ENCODE measurements at places on chromosomes 2 and 18.

DNA sequence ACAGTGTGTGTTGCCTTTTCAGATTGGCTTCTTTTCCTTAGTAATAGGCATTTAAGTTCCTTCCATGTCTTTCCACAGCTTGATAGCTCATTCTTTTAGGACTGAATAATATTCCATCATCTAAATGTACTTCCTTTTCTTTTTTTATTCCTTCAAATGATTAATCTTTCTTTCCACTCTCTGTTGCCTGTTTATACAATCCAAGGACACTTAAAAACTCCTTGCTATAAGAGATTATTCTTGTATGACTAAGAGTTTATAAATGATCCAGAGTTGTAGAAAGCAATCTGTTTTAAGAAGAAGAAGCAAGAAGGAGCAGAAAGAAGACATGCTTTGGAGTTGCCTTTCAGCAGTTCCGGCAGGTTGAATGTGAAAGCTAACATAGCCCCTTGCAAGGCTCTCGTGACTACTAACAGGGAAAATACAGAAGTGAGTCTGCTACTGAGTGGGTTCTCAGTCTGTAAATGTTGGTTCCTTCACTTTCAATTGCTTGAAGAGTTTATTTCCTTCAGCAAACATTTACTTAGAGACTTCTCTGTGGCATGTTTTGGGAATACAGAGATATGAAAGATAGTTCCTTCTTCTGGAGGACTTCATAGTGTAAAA is 123.0 kb downstream of the PMAIP1 start:
- no peak for DNase-seq

DNA sequence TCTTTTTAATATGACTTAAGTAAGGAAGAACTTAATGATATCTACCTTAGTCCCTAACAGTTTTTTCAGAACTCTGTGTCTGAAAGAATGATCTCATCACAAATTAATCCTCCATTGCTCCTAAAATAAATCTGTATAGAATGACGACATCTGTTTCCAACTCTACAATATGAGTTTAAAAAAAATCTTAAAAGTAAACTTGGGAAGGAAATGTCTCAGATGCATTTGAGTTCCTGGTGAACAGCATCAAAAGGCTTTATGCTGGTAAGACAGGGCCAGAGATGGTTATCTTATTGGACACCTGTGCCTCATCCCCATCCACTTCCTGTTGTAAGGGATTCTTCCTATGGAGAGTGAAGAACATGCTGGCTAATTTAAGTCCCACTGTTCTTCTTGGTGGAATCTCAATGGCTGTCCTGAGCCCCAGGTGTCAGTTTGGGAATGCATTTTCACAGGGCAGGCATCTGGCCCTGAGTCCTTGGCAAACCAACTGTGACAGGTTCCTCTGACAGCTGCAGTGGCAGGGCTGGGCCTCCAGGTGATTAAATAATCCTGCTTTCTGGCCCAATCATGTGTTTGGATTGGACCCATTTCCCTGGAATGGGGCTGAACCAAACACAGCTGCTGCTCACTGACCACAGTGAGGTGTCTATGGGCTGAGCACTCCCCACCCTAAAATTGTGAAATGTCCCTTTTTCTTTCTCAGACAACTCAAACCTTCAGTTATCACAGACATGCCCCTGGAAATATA is 12.9 kb upstream of the NCKAP5 start:
- no peak for DNase-seq

GRCh38 chr2:227106845-227107759 is 56.9 kb downstream of the COL4A4 start:
- peak; percentile 46 for DNase-seq

GRCh38 chr18:44065206-44065605 is 615.5 kb upstream of the SETBP1 start:
- DNase-seq: no peak

DNA sequence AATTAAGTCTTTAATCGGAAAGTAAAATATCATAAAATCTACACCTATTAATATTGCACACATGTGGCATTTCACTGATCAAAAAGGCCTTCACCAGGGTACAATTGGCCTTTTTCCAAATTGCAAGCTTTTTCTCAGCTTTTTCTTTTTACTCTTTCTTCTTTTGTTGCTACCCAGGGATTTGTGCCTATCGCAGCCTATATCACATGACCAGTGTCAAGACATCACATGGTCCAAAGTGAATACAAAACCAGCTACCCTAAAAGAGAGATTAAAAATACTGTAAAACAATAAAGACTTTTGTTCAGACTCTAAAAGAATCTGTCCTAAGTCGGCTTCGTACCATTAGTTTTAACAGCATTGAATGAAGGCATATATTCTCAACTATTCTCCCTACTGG is 15.0 kb upstream of the OTX1 start:
- DNase-seq: no peak

- DNase-seq: no peak
Measured at GRCh38 chr18:49678440-49678839, 116.6 kb downstream of the LIPG start.

DNA sequence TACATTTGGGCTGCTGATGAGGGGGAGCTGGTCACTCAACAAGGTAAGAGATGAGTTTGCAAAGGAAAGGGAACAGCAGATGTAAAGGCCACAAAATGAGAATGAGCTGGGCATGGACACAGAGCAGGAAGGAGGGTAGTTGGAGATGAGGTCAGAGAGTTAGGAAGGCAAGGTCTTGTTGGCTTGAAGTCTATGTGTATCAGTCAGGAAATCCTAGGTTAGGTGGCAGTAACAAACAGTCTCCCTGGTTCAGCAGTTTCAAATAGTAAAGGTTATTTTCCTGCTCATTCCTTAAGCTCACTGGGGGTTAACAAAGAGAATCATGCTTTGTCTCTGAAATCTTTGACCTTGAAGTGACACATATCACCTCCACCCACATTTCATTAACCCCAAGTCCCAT is 58.3 kb upstream of the ARL4C start:
- no peak for DNase-seq

GRCh38 chr2:15243762-15244161 is 317.4 kb downstream of the NBAS start:
- DNase-seq: no peak

DNA sequence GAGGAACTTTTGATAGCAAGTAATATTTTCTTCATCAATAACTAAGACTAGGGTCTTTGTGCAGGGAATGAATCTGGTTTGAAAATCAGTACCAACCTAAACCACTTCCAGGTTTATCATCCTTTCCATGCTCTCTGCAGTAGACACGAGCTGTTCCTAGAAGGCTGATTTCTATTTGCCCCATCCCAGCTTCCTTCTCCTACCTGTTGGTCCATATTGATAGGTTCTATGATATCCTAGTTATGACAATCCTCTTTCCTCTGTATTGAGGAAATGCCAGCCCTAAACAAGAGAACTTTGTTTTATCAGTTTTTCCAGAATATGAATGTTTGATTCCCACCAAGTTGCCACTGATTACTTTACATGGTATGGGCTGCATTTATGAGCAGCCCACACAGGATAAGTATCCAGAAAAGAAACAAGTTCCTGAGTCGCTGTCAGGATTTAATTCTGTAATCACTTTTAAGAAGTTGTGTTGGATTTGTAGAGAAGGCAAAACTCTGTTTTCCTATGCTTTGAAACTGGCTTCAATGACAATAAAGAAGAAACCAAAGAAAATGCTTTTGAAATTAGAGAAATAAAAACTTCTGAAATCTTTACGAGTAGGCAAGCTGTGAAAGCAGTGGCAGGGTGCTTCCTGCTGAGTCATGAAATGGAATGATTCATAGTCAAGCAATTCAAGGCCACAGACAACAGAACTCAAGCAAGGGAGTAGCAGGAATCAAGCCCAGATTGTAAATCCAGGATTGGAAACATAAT is 37.3 kb upstream of the TANK start:
- peak; percentile 50 for DNase-seq

GRCh38 chr18:22703883-22704585 is 229.1 kb upstream of the RBBP8 start:
- peak; percentile 43 for DNase-seq

DNA sequence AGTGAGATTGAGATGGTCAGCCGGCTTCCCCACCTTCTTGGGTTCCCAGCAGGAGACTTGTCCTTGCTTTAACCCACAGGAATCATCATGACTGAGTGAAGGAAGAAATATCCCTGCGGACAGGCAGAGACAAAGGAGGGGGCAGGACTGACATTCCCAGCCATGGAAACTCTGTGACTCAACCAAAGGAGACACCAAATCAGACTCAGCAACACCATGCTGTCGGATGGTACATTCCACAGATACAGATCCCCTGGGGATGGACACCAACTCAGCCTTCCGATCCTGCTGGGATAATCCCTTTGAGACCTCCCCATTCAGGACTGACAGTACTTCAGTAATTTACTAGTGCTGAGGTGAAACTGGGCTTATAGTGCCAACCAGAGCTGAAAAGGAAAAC is 518.3 kb downstream of the XIRP2 start:
- DNase-seq: no peak

GRCh38 chr2:171479154-171479814 is 43.0 kb upstream of the CYBRD1 start:
- DNase-seq: no peak

- DNase-seq: no peak
Measured at GRCh38 chr2:219605607-219605954, 7.9 kb downstream of the STK11IP start.

GRCh38 chr18:10330428-10330827 is 124.0 kb upstream of the APCDD1 start:
- no peak for DNase-seq

GRCh38 chr2:101706819-101707177 is 9.3 kb downstream of the MAP4K4 start:
- DNase-seq: no peak

DNA sequence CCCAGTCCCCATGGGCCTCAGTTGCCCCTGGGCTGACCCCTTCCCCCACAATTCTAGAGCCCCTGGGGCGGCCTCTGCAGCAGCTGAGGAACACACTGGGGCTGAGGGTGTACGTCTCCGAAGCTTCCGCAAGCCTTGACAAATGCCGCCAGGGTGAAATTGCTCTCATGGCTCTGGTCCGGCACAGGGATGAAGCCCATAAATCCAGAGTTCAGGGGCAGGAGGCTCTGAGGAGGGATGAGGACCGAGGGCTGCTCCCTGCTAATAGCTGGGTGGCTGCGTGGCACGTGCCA is 27.1 kb upstream of the OTOS start:
- no peak for DNase-seq

GRCh38 chr18:11861583-11862288 is 10.5 kb downstream of the CHMP1B start:
- no peak for DNase-seq

DNA sequence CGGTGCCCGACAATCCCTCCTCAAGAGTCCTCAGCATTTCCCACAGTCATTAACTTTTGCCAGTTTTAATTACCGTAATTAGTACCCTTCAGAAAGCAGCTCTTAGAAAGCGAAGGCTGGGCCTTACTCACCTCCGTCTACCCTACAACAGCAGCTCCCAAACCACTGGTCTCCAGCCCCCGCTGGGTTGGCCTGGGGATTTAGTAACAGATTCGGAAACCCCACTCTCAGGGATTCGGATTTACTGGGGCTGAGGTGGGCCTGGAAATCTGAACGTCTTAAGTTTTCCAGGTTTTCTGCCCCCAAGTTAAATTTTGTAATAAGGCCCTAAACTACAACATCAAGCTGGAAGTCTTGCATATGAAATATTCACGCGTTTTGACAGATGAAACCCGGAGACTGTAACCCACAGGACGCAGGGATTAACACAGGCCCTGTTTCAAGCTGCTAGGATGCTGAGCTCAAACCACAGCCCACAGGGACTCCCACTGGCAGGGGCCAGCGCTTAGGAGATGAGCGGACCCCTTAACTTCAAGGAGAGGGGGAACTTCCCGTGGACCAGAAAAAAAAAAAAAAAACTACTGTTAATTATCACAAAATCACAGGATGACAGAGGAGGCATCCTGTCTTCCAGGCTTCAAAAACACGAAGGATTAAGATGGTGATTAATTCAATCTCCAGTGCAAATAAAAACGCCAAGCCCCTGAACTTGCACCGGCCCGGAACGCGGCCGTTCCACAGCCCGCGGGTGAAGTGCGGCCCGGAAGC is 985 bp downstream of the ILKAP start:
- no peak for DNase-seq

GRCh38 chr18:49050452-49050851 is 99.7 kb upstream of the SMAD7 start:
- DNase-seq: no peak

DNA sequence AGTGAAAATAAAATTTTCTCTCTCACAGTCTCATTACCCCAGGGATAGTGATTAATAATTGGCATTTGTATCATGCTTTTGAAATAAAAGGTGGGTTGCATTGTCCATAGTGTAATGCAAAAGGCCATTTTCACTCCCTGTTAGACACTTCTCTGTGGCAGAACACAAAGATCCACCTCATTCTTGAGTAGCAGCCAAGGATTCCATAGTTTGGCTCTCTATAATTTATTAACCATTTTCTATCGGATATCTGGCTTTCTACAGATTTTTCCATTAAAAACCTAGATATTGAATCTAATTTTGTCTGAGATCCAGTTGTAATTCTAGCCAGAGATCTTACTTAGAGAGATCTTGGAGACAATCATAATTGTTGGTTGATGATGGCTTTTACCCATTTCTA is 39.0 kb downstream of the CDCA7 start:
- no peak for DNase-seq

- no peak for DNase-seq
Measured at GRCh38 chr2:54831480-54831879, 108.0 kb downstream of the EML6 start.

GRCh38 chr18:50356036-50356945 is 18.6 kb upstream of the SKA1 start:
- DNase-seq: peak; percentile 23

DNA sequence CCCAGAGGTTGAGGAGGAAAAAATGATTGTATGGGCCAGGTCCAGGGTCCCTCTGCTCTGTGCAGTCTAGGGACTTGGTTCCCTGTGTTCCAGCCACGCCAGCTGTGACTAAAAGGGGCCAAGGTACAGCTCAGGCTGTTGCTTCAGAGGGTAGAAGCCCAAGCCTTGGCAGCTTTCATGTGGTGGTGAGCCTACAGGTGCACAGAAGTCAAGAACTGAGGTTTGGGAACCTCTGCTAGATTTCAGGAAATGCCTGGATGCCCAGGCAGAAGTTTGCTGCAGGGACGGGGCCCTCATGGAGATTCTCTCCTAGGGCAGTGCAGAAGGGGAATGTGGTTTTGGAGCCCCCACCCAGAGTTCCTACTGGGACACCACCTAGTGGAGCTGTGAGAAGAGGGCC is 10.6 kb upstream of the MBP start:
- DNase-seq: no peak

DNA sequence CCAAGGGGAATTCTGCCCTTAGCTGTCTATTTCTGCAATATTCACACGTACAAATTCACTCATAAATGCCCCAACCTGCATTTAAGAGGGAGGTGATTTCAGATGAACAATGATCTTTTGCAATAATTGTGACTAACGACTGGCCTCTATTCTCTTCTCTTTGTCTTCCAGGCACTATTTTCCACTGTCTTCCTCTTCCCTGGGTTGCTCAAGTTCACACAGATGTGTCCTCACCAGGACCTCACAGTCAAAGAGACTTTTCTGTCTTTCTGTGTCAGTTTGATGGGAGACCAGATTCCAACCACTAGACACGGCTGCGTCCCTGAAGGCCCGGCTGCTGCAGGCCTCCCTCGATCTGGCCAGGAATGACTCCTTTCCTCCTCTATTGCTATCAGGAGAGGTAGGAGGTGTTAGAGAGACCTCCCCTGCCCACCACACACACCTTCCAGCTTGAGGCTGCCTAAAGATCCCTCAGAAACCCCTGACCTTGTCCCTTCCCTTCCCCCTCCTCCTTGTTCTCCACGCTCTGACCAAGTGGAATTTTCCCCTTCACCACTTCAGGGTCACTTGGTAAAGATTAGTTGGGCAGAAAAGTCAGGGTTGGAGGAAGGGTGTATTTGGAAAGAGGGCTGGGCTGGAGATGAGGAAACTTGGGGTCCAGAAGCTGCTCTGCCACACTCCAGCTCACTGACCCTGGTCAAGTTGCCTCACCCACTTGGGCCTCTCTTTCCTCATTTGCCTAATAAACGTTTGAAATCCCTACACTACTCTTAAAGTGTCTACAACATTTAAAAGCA is 109.2 kb upstream of the COPS8 start:
- no peak for DNase-seq
